ENCODE measurements at places on chromosomes 7 and 10. TPM values are rescaled to one million over a fixed set of nuclear protein-coding genes. Genes with fewer than 3 reads are reported as not detected.

Gene PNLIPRP2
- not detected for polyA plus RNA-seq

Gene PPP1R9A
- 0.92 TPM for polyA plus RNA-seq

Gene GBX1
- not detected for polyA plus RNA-seq

Gene C7orf57
- polyA plus RNA-seq = 0.31 TPM

Gene SORBS1
- polyA plus RNA-seq = 0.33 TPM

Gene GIMAP5
- polyA plus RNA-seq = 291 TPM

Gene LRRD1
- not detected for polyA plus RNA-seq

DNA sequence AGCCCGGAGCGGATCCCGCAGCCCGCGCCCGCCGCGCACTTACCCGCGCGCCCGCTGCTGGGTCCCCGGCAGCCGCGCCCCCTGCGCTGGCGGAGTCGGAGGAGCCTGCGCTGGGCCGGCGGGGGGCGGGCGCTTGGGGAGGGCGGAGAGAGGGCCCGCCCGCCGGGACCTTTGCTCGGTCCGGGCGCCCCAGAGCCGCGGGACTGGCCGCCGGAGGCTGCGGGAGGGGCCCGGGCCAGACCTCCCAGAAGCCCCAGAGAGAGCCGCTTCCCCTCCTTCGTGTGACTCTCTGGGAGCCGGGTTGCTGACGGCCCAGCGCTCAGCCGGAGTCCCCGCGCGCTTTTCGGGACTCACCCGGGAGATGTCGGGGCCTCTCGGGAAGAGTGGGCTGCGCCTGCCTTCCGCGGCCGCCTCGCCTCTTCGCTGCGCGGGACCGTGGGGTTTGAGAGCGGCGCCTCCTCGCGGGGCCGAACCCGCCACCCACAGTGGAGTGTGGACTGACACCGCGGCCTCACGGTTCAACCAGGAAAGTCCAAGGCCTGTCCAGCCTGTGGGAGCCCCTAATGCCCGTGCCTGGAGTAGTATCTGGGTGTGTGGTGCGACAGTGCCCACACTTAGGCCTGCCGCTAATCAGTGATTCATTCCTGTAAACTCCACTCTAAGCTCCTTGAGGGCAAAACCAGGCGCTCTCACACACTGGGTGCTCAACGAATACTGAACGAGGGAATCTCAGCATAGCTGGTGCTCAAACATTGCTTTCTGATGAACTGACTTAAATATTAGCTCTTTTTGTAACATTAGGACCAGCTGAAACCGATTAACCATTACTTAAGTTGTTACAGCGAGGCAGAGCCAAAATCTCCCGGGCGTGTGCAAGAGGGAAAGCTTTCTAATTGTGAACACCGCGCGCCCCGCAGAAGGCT is at the start of gene GSDME:
Gene GSDME (minus strand): TSS at position 112 of the 923 bp plus-strand sequence. CDS start 7,690 bp downstream, outside the sequence.
- H3K27ac ChIP-seq = no peak within 1 kb of the TSS
- H3K36me3 ChIP-seq = no peaks in the 10 kb centered on the region
- H3K4me1 ChIP-seq = peaks cover 5% of the 10 kb centered on the region
- H3K27me3 ChIP-seq = peaks cover 8% of the 10 kb centered on the region

- no peaks in the 10 kb centered on the region for H3K4me1 ChIP-seq
- DNase-seq = no peak
- H3K27ac ChIP-seq = no peak overlapping the region
Observed at GRCh38 chr10:74282848-74283210, 131.8 kb downstream of the ADK start.

GRCh38 chr7:46534664-46535588 is 613.9 kb upstream of the IGFBP3 start:
- DNase-seq = no peak
- H3K27ac ChIP-seq = no peak overlapping the region
- no peak overlapping the region for H3K4me3 ChIP-seq
- no peaks in the 10 kb centered on the region for H3K27me3 ChIP-seq
- no peaks in the 10 kb centered on the region for H3K36me3 ChIP-seq

DNA sequence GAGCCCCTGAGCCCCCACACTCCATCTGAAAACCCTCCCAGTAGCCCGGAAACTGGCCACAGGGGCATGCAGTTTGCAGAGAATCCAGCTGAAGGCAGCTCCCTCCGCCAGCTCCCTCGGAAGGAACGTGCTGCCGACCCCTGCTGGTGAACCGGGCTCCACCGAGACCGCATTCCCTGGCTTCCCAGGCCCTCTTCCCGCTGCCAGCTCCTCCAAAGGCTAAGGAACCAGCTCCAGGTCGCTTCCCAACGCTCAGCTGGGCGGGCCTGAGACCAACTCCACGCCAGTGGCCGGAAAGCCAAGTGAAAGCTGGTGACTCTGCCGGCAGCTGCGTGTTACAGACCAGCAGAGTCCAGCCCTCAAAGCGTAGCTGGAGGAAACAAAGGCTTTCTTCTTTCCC is 35.8 kb downstream of the GPER1 start:
- no peak overlapping the region for H3K27ac ChIP-seq
- no peaks in the 10 kb centered on the region for H3K27me3 ChIP-seq
- no peaks in the 10 kb centered on the region for H3K4me1 ChIP-seq
- no peaks in the 10 kb centered on the region for H3K36me3 ChIP-seq

DNA sequence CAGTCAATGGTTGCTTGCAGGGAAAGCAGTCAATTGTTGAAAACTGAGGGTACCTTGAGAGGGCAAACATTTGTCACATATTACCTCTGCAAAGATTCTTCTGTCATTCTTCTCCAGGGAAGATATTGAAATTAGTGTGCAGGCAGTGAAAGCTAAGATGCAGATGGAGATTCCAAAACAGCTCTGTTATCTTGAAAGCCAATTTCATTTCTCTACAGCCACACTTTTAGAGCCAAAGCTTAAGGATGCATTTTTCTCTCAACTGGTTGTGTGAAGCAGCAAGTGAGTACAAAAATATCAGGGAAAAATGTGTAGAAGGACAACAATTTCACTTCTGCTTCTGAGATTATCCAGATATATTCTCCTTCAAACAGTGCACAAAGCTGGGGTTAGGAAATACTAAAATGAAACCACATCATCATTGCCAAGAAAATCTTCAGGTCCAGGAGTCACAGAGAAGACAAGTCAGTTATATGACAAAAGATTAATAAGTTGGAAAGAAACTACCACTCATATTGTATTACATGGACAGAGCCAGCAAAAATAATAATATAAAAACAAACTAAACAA is 16.3 kb downstream of the SGMS1 start:
- H3K27ac ChIP-seq = no peak overlapping the region
- peaks cover 55% of the 10 kb centered on the region for H3K4me1 ChIP-seq

DNA sequence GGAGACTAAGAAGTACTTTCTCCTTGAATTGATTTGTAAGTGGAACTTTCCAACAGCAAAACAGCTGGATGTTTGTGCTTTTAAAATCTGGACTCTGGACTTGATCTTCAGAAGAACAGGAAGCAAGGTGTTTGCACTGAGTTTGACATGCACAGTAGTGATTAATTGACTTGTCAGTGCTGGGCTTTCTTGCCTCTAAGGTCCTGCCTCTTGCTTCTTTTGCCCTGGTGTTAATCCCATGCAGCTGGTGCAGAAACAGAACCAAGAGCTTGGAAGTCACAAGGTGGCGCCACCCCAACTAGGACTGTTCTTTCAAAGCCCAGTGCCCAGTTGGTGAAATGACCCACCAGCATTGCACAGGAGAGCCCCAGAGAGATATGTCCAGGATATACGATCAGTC is 66.8 kb upstream of the SEPHS1 start:
- DNase-seq = no peak
- H3K36me3 ChIP-seq = no peaks in the 10 kb centered on the region
- no peaks in the 10 kb centered on the region for H3K4me1 ChIP-seq
- no peak overlapping the region for H3K4me3 ChIP-seq

- no peak overlapping the region for H3K4me3 ChIP-seq
- no peaks in the 10 kb centered on the region for H3K36me3 ChIP-seq
- H3K27me3 ChIP-seq = peaks cover 11% of the 10 kb centered on the region
- DNase-seq = no peak
- H3K4me1 ChIP-seq = no peaks in the 10 kb centered on the region
Observed at GRCh38 chr7:135777626-135778398, 29.2 kb upstream of the FAM180A start.

DNA sequence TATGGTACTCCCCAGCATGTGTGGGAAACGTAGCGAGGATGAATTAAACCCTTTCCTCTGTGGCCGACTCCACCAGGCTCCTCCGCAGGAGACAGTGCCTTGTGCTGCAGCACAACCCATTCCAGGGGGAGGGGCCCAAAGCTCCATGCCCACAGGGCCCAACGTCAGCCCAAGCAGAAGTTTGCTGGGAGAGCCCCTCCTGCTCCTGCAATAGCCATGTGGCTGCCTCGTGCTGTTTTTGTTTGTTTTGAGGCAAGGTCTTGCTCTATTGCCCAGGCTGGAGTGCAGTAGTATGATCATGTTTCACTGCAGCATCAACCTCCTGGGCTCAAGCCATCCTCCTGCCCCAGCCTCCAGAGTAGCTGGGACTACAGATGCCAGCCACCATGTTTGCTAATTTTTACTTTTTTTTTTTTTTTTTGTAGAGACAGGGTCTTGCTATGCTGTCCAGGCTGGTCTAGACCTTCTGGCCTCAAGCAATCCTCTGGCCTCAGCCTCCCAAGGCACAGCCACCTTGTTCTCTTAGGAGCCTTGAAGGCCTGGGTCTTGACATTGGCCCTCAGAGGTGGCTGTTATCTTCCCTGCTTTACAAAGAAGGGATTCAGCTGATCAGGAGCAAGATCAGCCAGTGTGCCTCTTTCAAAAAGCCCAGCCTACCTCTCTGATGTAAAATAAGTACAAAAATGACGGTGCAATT is 102.8 kb downstream of the DYNC2I1 start:
- H3K4me3 ChIP-seq = no peak overlapping the region
- no peak for DNase-seq
- no peak overlapping the region for H3K27ac ChIP-seq
- H3K27me3 ChIP-seq = peaks cover 16% of the 10 kb centered on the region

DNA sequence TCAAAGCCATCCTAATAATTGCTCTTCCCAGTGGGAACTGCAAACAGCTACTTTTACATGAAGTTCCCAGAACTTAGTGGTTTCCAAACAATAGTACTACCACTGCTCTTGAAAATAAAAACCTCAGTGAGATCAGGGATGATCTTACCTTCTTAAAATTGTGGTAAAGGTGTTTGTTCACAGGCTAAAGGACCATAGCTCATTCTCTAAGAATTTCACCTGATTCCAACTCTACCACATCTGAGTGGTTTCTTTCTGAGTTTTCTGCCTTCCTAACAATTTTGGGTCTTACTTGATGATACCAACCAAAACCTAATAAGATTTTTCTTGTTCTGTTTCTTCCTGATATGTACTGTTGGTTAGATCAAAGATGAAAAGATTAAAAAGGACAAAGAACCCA is 45.6 kb upstream of the AGBL3 start:
- DNase-seq = no peak
- H3K4me1 ChIP-seq = no peaks in the 10 kb centered on the region
- no peak overlapping the region for H3K4me3 ChIP-seq
- no peaks in the 10 kb centered on the region for H3K36me3 ChIP-seq
- H3K27me3 ChIP-seq = peaks cover 12% of the 10 kb centered on the region

GRCh38 chr7:125606671-125607070 is 677.0 kb upstream of the POT1 start:
- no peak for DNase-seq
- no peaks in the 10 kb centered on the region for H3K27me3 ChIP-seq
- H3K36me3 ChIP-seq = no peaks in the 10 kb centered on the region
- no peak overlapping the region for H3K4me3 ChIP-seq

- H3K36me3 ChIP-seq = no peaks in the 10 kb centered on the region
- no peaks in the 10 kb centered on the region for H3K27me3 ChIP-seq
- no peak for DNase-seq
- no peak overlapping the region for H3K4me3 ChIP-seq
- no peak overlapping the region for H3K27ac ChIP-seq
Observed at GRCh38 chr7:68423356-68423755, 1174.9 kb upstream of the AUTS2 start.

GRCh38 chr10:63761243-63761642 is 240.0 kb downstream of the REEP3 start:
- no peaks in the 10 kb centered on the region for H3K36me3 ChIP-seq
- no peak for DNase-seq

- H3K27me3 ChIP-seq = no peaks in the 10 kb centered on the region
- H3K36me3 ChIP-seq = no peaks in the 10 kb centered on the region
- H3K27ac ChIP-seq = peak overlapping the region; percentile 36
- H3K4me1 ChIP-seq = peaks cover 8% of the 10 kb centered on the region
- DNase-seq = peak; percentile 25
Observed at GRCh38 chr7:26664735-26665416, 199.5 kb downstream of the SKAP2 start.

DNA sequence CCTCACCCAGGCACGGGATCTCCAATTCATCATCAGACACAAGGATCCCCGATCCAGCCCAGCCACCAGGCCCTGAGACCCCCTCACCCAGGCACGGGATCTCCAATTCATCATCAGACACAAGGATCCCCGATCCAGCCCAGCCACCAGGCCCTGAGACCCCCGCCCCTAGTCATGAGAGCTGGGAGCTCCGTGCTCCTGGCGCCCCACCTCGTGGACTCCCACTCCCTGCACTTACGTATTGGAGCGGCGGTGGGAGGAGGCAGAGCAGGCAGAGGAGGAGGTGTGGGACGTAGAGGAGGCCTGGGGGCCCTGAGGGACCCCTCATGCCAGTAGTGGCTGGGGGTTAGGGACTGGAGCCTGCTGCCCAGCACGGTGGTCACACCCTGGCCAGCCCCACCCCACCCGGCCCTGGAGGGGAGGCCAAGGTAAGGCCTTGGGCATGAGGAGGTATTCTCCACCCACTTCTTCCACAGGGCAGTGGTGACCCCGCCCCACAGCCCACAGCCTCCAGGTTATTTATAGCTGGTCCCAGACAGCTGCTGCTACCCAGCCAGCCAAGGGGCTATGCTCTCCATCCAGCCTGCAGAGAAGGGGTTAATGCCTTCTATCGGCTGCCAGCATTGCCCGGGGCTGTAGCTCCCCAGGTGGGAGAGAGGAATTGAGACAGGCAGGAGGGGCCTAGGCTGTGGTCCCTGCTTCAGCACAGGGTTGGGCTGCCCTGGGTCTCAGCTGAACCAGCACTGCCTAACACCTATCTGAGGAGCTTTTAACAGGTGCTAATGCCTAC is 17.6 kb upstream of the CRHR2 start:
- H3K27me3 ChIP-seq = peaks cover 5% of the 10 kb centered on the region
- H3K4me3 ChIP-seq = no peak overlapping the region
- no peaks in the 10 kb centered on the region for H3K36me3 ChIP-seq
- H3K27ac ChIP-seq = no peak overlapping the region
- H3K4me1 ChIP-seq = no peaks in the 10 kb centered on the region
- DNase-seq = no peak

DNA sequence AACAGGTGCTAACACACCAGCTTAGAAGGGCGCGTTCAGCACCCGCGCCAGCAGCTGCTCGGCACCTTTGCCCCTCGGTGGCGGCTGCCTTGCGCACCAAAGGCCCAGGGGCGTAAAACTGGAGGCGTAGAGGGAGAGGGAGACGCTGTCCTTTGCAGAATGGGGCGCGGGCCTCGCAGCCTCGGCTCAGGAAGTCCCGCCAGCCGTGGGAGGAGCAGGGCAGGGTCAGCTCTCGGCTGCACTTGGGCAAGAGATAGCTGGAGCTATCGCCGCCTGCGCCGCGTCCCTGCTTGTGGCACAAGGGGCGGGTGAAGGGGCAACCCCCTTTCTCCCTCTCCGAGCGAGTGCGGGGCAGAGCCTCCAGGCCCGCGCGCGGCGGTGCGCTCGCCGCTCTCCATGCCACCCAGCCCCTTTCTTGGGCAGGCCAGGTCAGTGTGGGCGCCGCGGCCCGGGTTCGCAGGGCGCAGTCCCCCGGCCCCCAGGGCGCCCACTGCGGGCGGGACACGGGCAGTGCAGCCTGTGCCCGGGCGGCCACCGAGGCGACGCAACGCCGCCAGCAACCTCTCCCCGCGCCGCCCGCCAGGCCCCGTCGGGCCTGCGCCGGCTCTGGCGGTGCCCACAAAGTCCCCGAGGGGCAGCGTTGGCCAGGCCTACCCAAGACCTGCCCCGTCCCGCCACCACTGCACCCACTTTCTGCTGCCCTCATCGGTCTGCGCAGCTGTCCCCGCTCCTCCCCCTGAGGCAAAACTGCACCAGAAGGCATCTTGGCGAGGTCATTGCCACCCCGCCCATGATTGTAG is 4.1 kb downstream of the NEUROD6 start:
- DNase-seq = no peak
- no peaks in the 10 kb centered on the region for H3K36me3 ChIP-seq
- no peak overlapping the region for H3K27ac ChIP-seq
- H3K4me1 ChIP-seq = no peaks in the 10 kb centered on the region
